ENCODE measurements at places on chromosomes 2 and 18.

GRCh38 chr2:37361216-37361815 lies 16.9 kb downstream of the QPCT start:
- no peak for DNase-seq

DNA sequence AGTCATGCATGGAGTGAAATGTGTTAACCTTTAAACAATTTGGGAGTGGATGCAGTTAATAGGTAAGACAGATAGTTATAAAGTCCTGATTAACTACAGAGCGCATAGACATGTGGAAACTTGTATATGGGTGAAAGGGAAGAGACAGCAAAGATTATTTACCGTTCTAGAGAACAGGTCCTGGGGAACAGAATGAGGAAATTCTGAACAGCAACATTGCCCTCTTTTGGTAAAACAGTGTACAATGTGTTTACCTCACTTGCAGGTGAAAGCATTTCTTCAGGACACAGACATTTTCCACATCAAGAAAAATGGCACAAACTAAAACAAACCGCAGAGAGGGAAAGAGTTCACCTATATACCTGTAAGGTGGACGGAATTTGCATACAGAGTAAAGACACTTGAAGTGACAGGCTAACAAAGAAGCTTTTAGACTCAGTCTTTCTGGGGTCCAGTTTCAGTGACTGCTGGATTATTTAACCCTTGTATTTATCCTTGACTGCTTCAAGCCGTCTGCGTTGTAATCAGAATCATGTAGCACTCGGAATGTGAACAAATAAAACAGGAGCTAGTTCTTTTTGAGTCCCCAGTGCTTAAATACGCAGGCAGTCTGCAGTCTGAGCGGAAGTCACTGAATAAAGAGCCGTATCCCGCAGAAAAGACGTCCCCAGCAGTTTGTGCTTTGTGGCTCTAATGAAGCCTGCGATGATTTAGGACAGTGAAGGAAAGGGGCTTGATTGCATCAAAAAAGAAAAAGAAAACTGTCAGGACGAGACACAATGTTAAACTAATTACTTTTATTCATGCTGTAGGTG lies 364.8 kb upstream of the GALNT5 start:
- peak; percentile 84 for DNase-seq

- DNase-seq: no peak
Observed at GRCh38 chr2:58313926-58314325, 72.8 kb upstream of the FANCL start.

- DNase-seq: no peak
Observed at GRCh38 chr2:119525614-119526013, 1.3 kb upstream of the SCTR start.

- peak; percentile 6 for DNase-seq
Observed at GRCh38 chr2:98027538-98027937, 31.8 kb upstream of the TMEM131 start.
